ENCODE measurements at places on chromosomes 6 and 20. TPM values are rescaled to one million over a fixed set of nuclear protein-coding genes. Genes with fewer than 3 reads are reported as not detected.

Gene SLC22A3
- 37.0 TPM for total RNA-seq

Gene HLA-DMB
- total RNA-seq, result 2.3 TPM

Gene IRF4
- total RNA-seq, result 0.07 TPM

Gene SPDEF
- total RNA-seq, result 2.7 TPM

Gene BNIP5
- not detected for total RNA-seq

Gene MUC22
- not detected for total RNA-seq

Gene SLC32A1
- total RNA-seq, result not detected

Gene CTCFL
- total RNA-seq, result not detected

Gene SAMD5
- total RNA-seq, result 0.62 TPM

Gene CCN2
- total RNA-seq, result 35.2 TPM

Gene CST5
- not detected for total RNA-seq

Gene OTOR
- not detected for total RNA-seq

Gene MICAL1
- 8.5 TPM for total RNA-seq

Gene GPLD1
- total RNA-seq, result 1.3 TPM

Gene PHACTR1
- total RNA-seq, result not detected

Gene SPATS1
- total RNA-seq, result not detected

Gene RAET1L
- 0.47 TPM for total RNA-seq
